ENCODE measurements at places on chromosomes 1 and 21.

DNA sequence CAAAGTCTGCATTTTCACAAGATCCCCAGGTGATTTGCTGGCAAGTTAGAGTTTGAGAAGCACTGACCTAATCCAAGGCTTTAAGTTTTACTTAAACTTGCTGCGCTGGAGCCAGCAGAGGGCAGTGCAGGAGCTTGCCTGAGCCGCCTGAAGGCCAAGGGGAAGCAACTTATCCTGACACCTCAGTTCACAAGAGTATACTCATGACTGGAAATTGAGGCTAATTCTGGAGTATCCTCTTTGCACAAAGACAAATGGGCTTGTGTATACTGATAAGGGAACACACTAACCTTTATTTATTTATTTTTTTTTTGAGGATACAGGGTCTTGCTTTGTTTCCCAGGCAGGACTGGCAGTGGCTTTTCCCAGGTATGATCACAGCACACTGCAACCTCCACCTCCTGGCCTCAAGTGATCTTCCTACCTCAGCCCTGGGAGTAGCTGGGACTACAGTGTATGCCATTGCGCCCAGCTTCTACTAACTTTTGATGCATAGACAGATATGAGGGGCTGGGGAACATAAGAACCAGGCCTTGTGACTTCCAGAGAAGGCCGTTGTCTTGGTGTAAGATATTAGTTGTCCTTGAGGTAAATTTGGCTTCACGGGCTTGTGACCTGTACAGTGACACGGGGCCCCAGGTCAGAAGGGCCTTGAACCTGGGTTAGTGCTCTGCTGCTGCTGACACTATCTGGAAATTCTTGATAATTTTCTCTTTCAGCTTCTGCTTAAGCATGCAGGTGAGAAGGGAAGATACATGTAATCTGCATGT is 29.0 kb upstream of the SLAMF1 start:
- DNase-seq: peak; percentile 79

- DNase-seq: no peak
Observed at GRCh38 chr21:38787461-38788274, 18.1 kb upstream of the ETS2 start.

- DNase-seq: no peak
Observed at GRCh38 chr1:201766131-201766866, 62.7 kb upstream of the IPO9 start.

GRCh38 chr1:218250492-218250891 is 34.6 kb upstream of the RRP15 start:
- no peak for DNase-seq

DNA sequence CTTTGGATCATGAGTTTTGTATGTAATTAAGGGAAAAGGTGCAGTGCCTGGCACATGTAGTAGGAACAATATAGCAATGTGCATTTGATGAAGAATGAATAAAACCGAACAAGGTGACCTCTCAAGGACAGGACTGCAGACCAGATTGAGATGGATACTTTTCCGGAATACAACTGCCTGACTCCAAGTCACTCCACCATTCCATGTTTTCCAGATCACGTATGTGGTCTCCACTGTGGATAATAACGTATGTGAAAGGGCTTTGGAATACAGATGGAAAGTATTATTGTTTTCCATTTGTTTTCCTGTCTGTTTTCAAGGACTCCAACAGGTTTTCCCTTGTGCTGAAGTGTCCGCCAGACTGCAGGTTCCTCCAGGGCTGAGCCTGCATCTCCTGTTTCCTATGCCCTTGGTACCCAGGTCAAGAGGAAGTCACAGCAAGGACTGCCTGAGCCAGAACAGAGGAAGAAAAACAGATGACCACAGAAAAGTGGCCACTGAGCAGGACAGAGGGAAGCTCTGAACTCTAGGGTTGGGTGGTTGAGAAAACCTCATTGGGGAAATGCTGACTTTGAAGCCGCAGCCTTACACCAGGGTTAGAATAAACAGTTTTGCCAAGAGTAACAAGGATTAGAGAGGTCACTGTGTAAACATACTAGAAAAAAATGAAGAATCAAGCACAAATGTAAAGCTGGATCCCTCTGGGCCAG is 4.0 kb downstream of the CFAP45 start:
- DNase-seq: no peak

DNA sequence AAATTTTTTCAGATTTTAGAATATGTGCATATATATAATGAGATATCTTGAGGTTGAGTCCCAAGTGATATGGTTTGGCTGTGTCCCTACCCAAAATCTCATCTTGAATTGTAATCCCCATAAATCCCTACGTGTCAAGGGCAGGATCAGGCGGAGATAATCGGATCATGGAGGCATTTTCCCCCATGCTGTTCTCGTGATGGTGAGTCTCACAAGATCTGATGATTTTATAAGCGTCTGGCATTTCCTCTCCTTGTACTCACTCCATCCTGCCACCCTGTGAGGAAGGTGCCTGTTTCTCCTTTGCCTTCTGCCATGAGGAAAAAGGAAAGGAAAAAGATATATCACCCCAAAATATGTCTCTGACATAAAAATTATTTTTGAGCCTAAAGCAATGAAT is 64.6 kb downstream of the TOR3A start:
- DNase-seq: no peak

DNA sequence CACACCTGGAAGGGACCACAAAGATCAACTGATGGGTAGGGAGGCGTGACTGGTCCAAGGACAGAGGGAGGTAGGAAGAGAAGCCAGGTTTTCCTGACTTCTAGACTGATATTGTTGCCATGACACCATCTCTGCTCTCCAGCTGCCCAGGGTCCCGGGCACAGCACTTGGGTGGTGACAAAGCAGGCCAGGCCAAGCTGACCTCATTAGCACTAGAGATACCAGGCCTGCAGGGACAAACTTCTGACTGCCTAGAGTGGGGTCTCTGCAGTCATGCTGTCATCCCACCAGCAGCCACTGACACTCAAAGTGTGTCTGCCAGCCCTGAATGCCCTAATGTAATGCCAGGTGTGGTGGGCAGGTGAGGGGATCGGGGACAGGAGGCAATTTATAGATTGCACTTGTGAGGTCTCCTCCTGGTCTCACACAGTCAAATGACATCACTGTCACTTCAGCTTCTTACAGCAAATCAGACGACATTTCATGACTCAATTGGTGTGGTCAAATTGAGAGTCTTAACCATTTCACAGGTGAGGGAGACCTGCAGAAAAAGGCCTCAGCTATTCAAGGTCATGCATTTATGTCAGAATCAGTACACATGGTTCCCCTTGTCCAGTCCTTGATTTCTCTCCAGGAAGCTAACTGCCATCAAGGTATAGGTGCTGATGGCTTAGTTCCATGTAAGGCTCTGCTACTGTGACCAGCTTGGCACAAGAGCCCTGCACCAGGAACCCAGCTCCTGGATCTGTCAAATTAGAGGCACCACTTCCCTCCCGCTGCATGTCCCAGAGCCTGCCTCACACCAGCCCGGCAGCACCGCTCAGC is 2.7 kb downstream of the SLC9A1 start:
- no peak for DNase-seq

DNA sequence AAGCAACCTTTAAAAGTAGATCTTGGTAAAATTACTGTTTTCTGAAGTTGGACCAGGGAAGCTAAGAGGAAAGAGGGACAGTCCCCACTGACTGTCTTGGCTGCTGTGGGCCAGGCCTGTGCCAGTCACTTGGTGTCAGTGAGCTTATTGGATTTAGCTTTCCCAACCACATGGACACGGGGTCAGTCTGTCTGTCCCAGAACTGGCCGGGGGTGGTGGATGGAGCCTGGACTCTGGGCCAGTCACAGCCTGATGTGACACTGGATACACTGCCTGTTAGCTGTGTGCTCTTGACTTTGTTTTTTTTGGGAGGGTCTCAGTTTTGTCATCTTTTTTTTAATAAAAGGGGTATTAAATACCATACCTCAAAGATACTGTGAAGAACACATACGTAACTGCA is 96.7 kb downstream of the GALNT2 start:
- no peak for DNase-seq

- DNase-seq: no peak
Observed at GRCh38 chr1:234226113-234226818, 147.0 kb upstream of the COA6 start.

DNA sequence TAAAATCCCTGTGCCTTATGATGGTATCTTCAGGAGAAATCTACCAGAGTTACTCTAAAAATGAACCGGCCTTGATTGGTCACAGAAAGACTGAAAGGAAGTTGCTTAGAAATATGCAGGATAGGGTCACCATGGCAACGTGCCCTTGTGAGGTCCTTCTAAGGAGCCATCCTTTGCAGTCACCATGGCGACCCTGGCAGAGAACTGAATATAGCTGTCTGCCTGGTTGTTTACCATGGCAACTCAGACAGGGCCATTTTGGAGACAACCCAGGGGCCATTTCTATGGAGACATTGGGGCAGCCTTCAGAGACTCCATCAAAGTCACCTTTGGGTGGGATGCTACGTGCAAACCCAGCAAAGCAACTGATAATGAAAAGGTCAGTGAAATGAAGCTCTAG is 43.0 kb downstream of the SNX7 start:
- no peak for DNase-seq

Data from activated CD4-positive, alpha-beta T cell treated with anti-CD3 and anti-CD28 coated beads, Interleukin-2, amount 10 ng/mL, durations not matched to agents 7 days and 5 days (primary cell).